HT1080 (cell line): ENCODE measurements at places on chromosomes 3 and 15. TPM values are rescaled to one million over a fixed set of nuclear protein-coding genes. Genes with fewer than 3 reads are reported as not detected.

DNA sequence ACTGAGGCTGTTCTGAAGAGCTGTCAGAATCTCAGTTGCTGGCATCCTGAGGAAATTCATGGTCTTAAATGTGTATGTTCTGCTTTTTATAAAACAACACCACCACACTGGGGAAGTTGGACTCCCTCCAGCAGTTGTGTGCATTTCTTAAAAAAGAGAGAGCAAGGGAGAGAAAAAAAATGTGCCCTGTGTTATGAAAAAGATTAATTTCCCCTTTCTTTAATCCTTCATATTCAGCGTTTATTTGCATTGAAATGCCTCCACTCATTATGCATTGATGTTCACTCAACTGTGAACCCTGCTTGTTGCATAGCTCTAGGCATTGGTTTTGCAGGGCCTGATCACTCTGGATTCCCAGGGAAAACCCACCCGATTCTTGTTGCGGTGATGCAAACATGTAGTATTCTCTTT, 4.4 kb upstream of the ZNF609 start:
- no peak for DNase-seq

- no peak for DNase-seq
Observed at GRCh38 chr3:44476181-44476611, 1.3 kb downstream of the ZNF445 start.

GRCh38 chr3:30203301-30203700, 403.1 kb upstream of the TGFBR2 start:
- DNase-seq: peak; percentile 32

HIGD2B gene
- total RNA-seq: not detected in 2 replicates

DNA sequence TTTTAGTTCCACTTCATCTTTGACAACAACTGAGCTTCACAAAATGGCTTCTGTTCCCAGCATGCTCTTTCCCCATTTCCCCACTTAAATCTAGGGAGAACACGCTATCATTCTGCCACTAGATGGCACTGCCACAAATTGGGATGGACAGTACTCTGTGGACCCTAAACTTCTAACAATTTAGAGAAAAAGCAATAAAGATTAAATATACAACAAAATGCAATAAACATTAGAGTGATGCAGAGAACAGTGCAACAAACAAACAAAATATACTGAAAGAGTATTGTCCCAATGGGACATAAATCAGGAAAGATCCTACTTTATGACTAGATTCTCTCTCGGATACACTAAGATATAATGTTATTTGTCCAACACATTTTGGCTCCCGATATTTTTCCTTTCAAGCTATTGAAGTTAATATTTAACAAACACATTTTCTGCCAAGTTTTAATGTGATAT, 169.7 kb upstream of the TMCO5A start:
- peak; percentile 55 for DNase-seq
